ENCODE measurements at places on chromosomes 16 and 17.

DNA sequence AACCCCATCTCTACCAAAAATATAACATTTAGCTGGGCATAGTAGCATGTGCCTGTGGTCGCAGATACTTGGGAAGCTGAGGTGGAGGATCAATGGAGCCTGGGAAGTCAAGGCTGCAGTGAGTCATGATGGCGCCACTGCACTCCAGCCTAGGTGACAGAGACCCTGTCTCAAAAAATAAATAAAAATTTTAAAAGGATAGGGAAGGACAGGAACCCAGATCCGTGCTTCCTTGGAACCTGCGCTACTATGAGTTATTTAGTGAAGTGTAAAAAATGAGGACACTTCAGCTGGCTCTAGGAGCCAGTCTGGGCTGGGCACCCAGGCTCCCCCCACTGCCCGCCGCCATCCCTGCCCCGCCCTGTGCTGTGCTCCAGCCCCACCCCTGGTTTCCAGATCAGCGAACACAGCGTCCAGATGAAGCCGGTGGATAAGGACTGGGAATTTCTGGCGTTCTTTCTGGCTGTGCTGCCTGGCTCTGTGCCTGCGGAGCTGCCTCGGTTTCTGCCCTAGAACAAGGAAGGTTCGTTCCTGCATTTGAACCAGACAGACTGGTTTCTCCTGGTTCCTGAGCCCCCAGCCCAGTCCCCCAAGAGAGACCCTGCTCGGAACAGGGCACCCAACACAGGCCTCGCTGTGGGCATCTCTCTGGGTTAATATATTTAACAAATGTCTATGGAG lies 18.5 kb downstream of the PLLP start:
- DNase-seq: no peak

DNA sequence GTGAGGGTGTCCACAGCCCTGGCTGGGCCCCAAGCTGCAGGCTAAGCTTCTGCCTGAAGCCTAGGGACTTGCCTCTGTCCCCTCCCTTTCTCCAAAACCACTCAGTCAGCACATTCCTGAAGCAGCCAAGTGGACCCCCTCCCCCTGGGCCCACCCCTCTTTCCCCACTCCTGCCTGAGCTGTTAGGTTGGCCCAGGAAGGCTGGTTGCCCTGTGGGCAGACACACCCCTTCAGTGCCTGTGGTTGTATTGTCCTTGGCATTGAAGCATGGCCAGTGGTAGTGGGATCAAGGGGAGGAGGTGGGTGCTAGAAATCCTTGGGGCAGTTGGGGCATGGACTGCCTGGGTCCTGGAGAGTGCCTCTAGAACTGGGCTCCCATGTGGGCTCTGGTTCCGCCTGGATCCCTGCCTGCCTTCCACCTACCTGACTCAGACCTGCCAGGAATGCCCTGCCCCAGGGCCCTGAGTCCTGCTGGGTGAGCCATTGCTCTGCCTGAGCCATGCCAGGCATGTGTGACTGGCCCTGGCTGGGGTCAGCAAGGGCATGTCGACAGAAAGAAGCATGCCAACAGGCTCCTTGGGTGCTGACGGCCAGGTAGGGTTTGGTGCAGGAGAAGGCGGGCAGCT lies 2.1 kb downstream of the TRAF4 start:
- DNase-seq: no peak

DNA sequence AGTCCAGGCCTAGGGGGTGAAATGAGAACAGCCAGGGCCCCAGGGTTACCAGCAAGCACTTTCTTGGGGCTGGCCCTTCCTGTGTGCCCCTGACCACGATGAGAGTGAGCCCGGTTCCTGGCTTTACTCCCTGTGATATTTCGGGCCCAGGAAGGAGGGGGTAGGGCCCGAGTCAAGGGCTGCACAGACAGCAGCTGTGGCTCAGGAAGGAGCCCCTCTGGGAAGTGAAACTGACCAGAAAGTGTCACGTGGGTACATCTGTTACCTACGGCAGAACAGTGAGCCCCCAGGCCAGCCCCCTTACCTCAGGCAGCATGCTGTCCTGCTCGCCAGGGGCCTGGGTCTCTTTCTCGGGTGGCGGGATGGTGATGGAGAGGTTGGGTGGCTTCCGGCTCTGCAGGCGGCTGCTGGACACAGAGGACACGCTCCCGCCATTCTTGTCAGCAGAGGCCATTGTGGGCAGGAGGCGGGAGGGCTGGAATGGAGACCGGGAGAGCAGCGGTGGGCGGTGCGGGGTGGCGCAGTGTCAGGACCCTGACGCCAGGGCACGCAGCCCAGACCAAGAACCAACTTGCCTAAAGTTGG lies 13.8 kb downstream of the AANAT start:
- DNase-seq: no peak

- DNase-seq: no peak
Measured at GRCh38 chr17:31907342-31907962, 5.9 kb upstream of the UTP6 start.

DNA sequence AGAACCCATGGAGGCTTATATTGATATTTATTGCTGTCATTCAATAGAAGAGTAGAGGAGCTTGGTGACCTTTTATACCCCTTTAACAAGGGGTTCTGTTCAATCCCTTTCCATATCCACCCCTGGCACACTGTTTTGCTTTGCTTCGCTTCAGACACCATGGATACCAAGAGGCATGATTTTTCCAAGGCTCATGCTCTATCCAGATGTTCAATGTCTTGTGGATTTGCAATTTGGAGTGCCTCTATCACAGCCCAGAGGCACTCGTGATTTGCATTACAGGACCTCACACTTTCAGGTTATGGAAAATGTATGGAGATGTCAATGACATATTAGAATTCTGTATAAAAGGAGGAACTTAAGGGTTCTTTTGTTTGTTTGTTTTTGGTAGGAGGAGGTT lies 21.5 kb downstream of the CFAP20 start:
- DNase-seq: no peak

DNA sequence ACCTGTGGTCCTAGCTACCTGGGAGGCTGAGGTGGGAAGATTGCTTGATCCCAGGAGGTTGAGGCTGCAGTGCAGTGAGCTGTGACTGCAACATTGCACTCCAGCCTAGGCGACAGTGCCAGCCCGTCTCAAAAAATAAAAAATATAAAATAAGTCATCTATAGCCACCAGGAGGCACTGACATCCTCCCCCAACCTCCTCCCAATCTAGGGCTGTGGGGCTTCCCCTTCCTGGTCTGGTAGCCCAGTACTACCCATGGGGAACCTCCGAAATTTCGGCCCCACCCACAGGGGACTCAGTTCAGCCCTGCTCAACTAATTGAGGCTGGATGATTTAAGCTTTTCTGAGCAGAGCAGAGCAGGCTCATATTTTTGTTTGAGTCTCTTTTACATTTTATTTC lies 3.2 kb downstream of the ZSCAN10 start:
- DNase-seq: no peak

DNA sequence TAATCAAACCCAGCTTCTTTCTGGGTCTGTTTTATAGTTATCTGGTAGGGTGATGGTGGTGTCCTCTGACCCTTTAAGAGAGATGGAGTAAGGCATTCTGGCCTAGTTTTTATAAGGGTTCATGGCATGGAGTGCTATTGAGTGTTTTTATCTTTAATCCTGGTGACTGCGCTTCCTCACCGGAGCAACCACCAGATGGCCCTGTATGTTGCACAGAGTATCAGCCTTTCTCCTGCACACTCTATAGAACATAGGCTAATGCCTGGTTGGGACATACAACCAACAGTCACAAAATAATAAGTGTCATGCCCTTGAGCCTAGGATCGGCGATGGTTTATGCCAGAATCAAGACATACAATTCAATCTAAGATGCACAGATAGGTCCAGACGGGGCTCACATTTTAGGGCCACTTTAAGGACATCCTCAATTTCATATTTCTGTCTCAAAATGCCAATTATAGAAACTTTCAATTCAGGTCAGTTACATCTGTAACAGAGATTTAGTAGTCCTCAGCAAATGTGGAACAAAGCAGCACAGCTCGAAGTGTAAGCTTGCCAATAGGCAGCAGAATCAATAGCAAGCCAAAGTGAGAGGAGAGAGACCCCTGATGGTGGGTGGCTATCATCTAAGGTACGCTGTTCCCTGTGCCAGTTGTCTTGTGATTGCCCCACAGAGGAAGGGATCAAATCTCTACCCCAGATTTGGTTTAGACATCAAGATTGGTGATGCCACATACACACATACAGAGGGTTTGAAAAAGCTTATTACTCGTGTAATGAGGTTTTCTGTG lies 37.2 kb upstream of the HOXB9 start:
- DNase-seq: no peak

DNA sequence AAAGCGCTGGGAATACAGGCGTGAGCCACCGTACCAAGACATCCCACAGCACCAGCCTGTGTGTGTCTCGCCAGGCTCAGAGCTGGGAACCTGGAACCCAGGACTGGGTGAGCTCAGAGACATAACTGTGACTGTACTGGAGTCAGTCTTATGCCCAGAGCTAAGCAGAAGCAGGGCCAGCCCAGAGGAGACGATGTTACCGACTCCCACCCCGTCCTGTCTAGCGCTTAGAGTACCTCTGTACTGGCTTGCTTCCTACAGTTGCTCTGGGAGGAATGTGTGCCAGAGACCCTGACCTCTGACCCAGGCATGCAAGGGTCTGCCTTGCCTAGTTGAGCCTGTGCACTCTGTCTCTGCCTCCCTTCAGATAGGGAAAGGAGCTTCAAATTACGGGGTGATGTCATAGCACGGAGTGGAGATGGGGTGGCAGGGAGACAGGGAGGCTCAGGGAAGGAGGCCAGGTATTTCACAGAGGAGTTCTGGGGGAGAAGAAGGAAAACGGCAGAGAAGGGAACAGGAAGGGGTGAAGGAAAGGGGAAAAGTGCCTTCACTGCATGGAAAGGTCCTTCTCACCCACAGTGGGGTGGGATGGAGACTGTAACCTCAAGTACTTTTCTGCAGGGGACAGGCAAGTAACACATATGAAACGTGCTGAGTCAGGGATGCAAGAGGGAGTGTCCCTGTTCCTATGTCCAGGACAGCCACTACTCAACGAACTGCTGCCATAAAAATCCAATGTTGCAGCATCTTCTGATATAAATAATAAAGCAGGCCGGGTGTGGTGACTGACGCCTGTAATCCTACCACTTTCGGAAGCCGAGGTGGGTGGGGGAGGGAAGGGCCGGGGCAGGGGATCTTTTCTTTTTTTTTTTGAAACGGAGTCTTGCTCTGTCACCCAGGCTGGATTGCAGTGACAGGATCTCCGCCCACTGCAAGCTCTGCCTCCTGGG lies 5.8 kb upstream of the ARMC5 start:
- DNase-seq: peak; percentile 57

DNA sequence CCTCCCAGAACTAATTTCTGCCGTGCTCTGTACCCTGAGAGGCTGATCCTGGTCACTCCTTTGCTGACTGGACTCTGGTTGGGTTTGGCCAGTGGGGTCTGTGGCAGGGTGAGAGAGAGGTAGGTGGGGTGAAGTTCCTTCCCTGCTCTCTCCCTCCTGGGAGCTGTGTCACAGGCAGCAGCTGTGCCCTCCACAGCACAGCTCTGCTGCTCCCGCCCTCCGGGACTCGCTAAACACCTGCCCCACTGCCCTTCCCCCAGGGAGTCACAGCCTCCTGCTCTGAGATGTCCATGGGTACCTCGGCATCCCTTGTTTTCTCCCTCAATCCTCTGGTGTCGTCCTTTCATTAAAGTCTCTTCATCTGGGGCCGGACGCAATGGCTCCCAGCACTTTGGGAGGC lies 66.4 kb downstream of the SRCIN1 start:
- no peak for DNase-seq

GRCh38 chr17:74738051-74738996 lies 1.3 kb downstream of the RAB37 start:
- no peak for DNase-seq

- DNase-seq: no peak
Measured at GRCh38 chr17:75098861-75099260, 10.9 kb upstream of the ARMC7 start.

- no peak for DNase-seq
Measured at GRCh38 chr17:59026176-59026939, 80.3 kb downstream of the TRIM37 start.

GRCh38 chr17:66002063-66002585 lies 189.8 kb downstream of the CEP112 start:
- no peak for DNase-seq

GRCh38 chr17:6893382-6894205 lies 62.1 kb upstream of the TEKT1 start:
- DNase-seq: no peak

DNA sequence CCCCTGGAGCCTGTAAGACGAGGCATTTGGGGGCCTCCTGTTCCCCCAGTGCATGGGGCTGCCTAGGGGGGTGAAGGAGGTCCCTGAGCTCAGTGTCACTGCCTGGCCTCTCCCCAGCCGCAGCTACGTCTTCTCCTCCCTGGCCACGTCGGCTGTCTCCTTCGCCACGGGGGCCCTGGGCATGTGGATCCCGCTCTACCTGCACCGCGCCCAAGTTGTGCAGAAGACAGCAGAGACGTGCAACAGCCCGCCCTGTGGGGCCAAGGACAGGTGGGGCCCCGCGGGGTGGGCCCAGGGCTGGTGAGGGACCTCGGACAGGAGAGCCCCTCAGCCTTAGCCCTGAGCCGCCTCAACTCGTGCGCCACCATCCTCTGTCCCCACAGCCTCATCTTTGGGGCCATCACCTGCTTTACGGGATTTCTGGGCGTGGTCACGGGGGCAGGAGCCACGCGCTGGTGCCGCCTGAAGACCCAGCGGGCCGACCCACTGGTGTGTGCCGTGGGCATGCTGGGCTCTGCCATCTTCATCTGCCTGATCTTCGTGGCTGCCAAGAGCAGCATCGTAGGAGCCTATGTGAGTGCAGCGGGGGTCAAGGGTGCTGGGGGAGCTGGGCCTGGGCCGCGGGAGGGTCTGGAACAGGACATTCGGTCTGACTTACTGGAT lies 22.2 kb downstream of the MYBBP1A start:
- no peak for DNase-seq

- DNase-seq: no peak
Measured at GRCh38 chr17:30228011-30228410, 7.5 kb downstream of the SLC6A4 start.

DNA sequence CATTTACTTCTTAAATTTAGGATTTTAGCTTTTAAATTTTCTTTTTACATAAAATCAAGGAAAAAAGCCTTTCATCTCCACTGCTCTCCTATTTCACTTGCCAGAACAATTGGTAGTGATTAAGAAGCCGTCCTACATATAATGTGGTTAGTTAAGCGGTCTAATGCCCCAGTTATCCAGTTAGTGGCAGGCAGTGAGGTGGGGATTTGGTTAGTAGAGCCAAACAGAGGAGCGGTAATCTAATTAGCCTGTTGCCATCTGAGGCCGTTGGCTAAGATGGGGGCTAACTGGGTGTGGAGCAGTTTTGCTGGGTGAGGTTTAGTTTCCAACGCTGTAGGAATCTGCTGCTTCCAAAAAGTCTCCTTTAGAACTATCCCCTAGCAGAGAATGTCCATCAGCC lies 22.4 kb downstream of the SNX11 start:
- no peak for DNase-seq
